Activated CD8-positive, alpha-beta memory T cell treated with anti-CD3 and anti-CD28 coated beads for 4 hours (primary cell): ENCODE measurements at places on chromosomes 16 and 17.

DNA sequence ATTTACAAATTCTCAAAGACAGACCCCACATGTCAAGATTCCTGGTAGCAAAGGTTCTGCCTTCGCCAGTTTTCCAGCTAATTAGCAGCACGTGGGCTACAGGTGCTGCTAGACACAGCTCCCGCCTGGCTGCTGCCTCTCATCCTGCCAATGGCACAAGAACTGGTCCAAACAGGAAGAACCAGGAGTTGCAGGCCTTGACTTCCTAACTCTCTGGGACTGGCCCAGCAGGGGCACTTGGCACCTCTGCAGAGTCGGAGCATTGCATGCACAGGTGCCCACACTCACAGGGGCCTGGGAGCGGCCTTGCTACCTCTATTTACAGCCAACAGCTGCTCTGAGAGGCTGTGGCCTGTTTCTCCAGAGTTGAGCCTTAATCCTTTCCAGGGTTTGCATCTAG, 39.6 kb downstream of the TK2 start:
- DNase-seq = no peak

DNA sequence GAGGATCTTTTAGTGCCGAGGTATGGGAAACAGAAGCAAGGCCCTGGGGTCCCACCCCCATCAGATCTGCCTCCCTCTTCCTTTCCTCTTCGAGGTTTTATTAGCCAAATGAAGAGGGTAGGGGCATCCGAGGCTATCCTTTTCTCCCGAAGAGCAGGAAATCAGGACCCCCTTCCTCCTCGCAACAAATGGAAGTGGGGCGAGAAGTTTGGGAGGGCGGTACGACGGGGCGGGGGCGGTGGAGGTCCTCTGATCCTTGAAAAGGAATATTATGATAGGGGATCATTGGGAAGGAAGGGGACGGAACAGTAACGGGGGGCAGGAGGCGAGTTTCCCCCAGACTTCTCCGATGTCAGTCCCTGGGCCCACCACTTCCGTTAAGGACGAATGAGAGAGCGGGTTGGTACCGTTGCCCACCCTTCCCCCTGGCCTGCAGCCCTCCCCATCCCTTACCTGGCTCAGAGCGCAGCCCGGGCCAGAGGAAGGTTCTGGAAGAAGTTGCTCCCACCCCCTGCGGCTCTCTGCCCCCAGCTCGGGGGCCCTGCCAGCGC, 309 bp downstream of the FOXJ1 start:
- DNase-seq = no peak

GRCh38 chr17:68383443-68384321, 73.6 kb downstream of the WIPI1 start:
- no peak for DNase-seq

GRCh38 chr17:31472137-31472536, 80.7 kb downstream of the RAB11FIP4 start:
- DNase-seq = no peak

DNA sequence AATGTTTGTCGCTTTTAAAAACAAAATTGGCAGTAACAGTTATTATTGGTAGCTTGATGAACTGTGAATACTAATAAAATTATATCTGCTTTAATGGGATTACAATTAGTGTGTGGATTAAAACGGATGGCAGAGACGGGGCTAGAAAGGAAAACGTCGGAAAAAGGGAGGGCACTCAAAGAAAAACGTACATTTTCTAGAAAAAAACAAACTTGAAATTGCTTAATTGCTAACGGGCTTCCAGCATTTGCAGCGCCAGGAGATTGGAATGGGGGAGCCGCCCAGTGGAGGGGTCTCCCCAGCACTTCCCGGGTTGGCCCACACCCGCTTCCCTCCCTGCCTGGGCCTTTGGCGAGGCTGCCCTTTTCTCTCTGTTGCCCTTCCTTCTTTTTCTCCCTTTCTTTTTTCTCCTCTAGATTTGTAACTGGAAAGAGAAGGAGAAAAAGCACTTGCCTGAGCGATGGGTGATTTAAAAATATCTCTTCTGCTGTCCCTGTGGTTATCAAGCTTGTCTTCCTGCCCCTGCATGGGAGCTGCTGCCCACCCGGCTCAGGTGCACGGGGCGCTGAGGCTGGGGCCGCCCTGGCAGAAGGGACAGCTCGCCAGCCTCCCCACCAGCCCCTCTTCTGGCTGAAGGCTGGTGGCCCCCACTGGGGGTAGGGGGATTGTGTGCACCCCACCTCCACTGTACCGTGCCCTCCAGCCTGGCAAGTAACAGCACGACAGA, 5.9 kb downstream of the BAHCC1 start:
- DNase-seq = no peak

DNA sequence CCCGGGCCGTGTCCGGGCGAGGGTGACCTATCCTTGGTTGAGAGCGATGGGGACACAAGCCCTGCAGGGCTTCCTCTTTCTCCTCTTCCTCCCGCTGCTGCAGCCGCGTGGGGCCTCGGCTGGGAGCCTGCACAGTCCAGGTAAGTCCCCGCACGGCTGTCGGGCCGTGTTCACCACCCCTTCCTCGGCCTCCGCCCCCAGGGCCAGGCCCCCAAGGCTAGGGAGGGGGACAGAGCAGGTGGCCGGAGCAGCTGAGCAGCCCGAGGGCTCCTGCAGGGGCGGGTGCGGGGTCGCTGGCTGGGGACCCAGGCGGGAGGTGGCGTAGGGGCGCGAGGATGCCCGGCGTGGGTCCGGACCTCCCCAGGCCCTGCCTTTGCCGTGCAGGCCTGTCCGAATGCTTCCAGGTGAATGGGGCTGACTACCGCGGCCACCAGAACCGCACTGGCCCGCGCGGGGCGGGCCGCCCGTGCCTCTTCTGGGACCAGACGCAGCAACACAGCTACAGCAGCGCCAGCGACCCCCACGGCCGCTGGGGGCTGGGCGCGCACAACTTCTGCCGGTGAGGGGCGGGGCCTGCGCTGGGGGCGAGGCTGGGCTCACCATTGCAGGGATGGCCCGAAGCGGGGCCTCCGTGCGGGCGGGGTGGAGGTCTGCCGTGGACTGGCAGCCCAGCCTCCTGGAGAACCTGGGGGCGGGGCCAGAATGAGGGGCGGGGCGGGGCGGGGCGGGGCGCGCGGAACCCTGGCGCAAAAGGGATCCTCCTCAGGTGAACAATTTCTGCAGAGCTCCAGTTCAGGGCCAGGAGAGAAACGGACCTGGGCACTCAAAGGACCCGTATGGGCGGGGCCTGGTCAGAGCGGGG, 631 bp downstream of the KREMEN2 start:
- DNase-seq = no peak

DNA sequence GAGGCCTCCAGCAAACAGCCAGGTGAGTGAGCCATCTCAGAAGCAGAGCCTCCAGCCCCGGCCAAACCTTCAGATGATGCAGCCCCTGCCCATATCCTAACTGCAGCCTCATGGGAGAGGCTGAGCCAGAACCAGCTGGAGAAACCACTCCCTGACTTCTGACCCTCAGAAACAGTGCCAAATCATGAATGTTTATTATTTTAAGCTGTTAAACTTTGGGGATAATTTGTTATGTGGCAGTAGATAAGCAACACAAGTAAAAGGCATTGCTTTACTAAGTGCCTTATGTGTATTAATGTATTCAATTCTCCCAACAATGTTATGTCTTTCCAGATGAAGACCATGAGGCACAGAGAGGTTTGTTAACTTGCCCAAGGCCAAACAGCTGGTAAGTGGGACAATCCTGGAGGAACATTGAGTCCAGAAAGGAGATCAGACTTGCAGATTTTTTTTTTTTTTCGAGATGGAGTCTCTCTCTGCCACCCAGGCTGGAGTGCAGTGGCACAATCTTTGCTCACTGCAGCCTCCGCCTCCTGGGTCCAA, 59.6 kb downstream of the SOCS1 start:
- no peak for DNase-seq

DNA sequence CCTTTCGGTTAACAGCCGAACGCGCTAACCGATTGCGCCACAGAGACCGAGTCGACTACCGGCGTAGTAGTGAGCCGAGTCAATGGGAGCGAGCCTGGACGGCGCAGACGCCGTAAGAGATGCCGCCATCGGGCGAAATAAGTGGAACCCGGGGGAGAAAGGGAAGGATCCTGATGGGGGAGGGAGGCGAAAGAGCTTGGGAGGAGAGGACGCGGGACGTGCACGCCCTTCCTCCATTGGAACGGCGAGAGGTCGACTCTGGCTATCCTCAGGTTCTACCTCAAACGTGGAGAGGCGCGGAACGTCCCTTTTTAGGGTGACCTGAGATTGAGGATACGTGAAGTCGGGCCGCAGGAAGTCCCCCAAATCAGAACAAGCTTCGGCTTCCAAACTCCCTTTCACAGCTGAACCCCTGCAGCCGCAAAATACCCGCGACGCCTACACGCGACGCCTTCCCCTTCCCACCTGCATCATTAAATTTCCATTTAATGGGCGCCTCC, 683 bp upstream of the PSMB3 start:
- peak; percentile 62 for DNase-seq

DNA sequence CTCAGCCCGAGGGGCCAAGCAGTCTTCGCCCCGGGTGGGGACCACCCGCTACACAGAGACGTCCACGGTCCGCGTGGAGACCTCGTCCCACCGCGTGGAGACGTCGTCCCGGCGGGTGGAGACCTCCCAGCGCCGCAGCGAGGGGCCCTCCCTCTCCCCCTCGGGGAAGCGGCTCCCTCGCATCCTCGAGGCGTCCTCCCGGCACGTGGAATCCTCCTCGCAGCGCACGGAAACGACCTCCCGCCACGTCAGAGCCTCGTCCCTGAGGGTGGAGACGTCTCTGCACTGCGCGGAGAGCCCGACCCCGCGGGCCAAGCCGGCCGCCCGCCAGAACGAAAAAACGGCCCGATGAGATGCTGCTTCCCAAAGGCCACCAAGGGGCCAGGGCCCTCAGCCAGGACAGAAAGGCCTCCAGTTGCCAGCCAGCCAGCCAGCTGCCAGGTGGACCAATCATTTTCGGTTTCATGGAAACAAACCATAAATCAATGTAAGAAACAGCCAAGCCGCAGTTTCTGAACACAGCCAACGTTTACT, 424 bp downstream of the C17orf100 start:
- no peak for DNase-seq

DNA sequence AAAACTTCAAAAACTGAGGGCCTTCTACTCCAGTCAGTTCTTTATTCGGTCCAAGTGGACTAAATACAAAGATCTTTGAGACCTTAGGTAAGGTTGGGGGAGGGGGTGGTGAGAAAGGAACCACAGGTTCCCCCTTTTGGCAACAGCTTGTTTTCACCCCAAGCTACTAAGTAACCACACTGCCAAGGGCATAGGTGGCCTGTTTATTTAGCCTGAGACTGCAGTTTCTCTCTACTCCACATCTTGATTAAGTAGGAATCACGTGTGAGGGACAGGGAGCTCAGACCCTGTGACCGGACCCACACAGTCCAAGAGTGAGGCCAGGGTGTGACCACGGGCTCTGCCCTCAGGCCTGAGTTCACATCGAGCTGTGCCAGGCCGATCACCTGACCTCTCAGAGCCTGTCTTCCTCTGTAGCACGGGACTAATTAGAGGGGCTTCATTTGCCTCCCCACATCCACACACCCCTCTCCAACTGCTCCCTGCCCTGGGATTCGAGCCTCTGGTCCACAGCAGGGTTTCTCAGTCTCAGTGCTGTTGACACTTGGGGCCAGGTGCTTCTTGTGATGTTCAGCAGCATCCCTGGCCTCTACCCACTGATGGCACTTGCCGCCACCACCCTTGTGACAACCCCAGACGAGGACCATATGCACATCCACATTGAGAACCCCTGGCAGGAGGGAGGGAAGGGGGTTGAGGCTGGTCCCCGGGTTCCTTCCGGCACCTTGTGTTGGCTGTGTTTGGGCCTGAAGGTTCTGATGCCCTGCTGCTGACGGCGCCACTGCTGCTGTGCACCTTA, 17.8 kb downstream of the ST6GALNAC2 start:
- no peak for DNase-seq

DNA sequence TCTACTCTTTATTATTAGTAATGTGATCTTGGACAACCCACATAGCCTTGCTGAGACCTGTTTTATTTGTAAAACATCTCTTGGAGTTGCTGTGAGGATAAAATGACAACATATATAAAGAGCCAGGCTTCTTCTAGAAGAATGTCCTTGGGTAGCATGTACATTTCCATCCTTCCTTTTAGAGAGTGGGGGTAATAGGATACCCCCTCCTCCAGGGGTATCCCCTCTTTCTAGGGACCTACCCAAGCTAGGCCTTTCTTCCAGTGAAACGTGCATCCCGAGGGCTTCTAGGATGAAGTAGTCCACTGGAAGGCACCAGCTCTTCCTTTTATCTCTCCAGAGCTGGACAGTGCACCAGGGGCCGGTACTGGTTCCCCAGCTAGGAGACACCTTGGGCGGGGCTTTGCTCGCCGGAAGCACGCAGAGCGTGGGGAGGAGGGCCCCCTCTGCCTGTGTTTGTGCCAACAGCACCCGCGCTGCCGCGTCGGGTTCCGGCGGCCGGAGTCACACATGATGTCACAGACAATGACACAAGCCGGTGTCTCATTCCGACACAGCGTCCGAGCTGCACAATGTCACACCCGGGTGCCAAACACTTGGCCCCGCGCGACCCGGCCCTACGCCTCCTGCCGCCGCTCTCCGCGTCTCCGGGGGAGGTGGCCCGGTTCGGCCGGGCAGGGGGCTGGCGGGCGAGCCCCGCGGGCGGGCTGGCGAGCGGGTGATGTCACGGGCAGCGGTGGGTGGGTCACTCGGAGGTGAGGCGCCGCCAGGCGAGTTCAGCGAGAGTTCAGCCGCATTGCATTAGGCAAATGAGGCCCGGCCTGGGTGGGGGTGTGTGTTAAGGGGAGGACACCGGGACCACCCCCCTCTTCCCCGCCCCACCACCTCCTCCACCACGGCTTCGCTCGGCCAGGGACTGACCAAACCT, 23.4 kb downstream of the GJD3 start:
- DNase-seq = peak; percentile 74

- DNase-seq = no peak
Measured at GRCh38 chr17:17782523-17783115, 54.2 kb downstream of the SREBF1 start.

DNA sequence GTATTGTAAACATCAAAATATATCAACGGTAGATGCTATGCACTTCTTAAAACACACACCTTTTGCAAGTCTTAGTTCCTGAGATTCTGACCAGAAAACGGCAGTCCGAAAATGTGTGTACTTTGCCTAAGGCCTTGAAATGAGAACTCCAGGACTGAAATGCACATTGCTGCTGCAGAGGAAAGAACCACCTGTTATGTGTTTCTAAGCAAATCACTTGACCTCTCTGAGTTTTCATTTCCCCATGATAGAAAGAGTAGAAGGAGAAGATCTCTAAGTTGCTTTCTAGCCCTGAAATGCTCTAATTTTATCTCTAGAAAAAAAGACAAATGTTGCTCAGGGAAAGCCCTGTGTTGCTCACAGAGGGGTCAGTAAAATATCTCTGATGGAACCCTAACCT, 9.9 kb downstream of the CCDC182 start:
- DNase-seq = no peak

DNA sequence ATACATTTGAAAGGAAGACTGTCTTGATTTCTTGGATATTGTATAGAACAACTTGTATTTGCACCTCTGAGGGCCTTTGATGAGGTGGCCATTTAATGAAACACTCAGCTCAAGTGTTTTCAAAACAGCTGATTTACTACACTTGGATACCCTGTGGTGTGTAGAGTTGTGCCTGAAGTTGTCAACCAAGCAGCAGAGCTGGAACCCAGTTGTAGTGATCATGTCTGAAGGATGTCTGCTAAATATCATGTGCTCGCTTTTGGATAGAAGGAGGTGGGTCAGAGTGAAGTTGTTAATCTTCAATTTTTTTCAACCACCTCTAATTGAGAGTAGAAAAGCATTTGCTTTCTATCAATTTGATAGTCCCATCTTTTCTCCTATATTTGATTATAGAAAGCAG, 175.9 kb upstream of the TBX2 start:
- DNase-seq = no peak
